NCI-H1417 treated with DMSO at 0.1 percent for 48 hours (cell line): ENCODE measurements at places on chromosomes 1 and 21.

DNA sequence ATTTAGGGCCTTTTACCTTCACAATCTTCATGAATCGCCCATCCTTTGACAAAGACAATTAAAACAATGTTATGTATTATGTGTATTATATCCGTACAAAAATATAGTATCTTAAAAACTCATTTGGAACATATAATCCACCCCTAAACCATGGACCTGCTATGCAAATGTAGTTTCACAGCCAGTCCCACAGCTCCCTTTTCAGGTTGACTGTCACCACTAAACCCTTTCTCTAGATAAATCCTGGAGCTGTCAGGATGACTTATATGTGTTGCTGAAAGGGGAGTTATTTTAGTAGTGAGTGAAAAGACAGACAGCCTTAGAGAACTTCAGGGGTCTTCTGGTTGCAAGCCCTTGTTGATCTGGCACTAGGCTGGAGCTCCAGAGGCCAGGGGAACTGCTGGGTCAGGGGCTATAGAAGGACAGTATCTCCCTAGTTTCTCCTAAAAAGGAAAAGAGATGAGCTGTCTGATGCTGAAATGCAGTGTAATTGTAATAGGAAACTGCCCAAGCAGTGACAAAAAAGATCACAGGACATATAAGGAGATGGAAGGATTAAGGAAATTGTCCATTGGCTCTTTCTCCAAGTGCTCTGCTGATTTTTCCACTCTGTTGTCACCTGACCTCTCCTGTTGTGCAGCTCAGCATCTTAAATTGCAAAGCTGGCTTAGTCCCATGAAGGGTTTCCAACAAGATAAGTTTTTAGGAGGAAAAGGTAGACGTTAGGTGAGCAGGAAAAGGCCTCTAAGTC, 127.7 kb downstream of the S1PR1 start:
- DNase-seq = no peak

- DNase-seq = no peak
These were observed 12.7 kb upstream of the IFI16 start for GRCh38 chr1:158996998-158997397.

DNA sequence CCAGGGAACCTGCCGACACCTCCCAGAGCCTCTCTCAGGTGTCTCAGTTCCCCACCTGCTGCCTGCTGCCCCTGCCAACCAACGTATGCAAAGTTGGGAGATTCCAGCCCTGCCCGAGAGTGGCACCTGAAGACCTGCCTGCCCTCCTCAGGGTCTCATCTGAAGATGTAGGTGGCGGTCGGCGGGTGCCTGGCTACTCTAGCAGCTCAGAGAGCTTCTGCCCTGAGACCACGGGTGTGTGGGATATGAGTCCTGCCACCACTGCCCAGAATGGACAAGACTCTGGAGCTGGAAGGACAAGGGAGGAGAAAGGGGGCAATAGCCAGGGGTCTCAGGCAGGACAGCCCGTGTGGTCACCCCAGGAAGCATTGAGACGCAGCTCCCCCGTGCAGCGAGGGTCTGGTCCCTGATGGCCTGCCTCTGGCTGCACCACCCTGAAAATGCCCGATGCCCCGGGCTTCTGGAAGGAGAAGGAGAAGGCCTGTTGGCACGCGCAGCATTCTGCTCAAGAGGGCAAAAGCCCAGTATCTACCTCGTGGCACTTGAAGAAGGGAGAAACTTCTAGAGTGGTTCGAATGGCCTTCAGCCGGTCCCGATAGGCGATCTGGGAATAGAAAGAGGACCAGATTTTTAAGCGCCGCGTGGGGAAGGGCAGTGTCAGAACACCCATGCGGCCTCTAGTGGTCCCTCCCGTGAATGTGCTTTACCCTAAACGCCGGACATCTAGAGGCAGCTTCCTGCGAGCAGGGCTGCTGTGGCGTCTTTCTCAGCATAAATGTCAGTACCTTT, 88.8 kb downstream of the STUM start:
- DNase-seq = no peak

DNA sequence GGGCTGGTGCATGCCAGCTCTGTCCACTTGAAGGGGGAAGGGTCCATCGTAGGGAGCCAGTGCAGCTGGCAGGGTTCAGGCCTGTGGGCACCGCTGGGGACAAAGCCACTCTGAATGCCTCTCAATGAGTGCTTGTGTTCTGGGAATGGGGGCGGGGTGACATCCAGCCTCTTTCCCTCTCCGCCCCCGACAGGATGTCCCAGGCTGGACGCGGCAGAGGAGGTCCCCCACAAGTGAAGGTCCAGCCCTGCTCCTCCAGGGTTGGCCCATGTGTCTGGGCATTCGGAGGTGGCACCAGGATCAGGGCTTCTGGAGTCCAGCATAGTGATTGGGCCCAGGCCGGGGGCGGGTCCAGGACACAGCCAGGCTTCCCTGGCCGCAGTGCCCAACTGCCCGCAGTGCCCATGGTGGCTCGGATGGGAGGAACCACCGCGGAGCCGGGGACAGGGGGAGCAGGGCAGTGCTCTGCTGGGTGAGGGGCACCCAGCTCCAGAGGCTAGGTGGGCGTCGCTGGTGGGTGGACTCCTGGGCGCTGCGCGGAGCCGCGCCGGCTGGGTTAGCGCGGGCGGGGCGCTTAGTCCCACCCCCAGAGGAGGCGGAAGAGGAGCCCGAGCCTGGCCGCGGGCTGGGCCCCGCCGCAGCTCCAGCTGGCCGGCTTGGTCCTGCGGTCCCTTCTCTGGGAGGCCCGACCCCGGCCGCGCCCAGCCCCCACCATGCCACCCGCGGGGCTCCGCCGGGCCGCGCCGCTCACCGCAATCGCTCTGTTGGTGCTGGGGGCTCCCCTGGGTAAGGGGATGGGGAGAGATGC, at the start of gene SHISA4:
Gene SHISA4, plus strand, starts transcription at position 617 of the 808 bp plus-strand sequence. Its CDS starts 97 bp downstream, at position 714.
- DNase-seq = peak; percentile 5

DNA sequence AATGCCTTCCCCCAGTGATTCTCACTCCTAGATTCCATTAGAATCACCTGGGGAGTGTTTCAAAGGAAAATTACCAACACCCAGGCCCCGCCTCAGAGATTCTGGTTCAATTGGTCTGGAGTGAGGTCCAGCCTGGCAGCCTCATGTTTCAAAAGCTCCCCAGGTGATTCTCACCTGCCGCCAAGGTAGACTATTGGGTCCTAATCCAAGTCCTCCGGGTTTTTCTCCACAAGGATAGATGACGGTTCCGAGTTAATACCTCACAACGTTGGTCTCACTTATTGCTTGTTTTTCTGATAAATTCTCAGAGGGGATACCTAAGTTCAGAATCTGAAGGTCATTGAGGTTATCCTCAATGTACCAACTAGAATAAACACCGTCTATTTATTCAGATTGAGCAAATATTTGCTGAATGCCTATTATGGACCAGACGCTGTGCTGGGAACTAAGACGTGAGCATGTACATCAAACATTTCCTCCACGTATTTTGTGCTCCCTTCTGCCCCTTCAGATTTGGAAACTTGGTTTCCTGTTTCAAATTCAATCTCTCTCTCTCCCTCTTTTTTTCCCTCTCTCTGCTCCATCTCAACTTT, 97.5 kb downstream of the SEC16B start:
- no peak for DNase-seq

- DNase-seq = no peak
These were observed 25.4 kb upstream of the MEF2D start for GRCh38 chr1:156525856-156526489.

DNA sequence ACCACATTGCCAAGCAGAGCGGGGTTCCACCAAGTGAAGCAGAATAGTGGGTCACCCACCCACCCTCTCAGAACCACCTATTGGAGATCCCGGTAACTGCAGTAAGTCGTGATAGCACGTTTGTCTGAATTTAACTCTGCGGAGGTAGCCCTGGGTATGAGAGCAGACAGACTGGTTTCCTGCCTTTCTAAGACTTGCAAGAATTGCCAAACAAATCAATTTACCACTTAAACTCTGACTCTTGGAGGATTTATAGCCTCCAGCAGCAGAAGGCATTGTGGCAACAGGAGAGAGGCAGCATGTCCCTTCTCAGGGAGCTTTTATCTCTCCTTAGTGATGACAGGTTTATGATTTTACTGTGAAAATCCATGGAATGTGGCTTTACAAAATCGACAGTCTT, 287.9 kb upstream of the FMN2 start:
- DNase-seq = no peak

- DNase-seq = peak; percentile 6
These were observed 50.7 kb downstream of the EBNA1BP2 start for GRCh38 chr1:43121256-43121900.

GRCh38 chr1:105865546-105865945, 1190.9 kb upstream of the PRMT6 start:
- no peak for DNase-seq

DNA sequence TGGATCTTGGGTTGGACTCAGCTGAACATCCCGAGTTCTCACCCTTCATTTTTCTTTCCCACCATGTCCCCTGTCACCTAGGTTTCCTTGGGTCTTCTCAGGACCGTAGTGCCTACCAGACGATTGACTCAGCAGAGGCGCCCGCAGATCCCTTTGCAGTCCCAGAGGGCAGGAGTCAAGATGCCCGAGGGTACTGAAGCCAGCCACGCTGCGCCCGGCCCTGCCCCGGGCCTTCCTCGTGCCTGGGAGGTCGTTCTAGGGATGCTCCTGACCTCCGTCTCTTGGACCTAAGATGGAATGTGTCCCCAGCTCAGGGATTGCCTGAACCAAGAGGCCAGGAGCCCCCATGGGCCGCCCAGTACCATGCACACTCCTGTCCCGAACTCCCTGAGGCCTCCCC, 12.0 kb upstream of the C1orf167 start:
- no peak for DNase-seq

GRCh38 chr1:11653101-11653860, 948 bp downstream of the FBXO2 start:
- no peak for DNase-seq

DNA sequence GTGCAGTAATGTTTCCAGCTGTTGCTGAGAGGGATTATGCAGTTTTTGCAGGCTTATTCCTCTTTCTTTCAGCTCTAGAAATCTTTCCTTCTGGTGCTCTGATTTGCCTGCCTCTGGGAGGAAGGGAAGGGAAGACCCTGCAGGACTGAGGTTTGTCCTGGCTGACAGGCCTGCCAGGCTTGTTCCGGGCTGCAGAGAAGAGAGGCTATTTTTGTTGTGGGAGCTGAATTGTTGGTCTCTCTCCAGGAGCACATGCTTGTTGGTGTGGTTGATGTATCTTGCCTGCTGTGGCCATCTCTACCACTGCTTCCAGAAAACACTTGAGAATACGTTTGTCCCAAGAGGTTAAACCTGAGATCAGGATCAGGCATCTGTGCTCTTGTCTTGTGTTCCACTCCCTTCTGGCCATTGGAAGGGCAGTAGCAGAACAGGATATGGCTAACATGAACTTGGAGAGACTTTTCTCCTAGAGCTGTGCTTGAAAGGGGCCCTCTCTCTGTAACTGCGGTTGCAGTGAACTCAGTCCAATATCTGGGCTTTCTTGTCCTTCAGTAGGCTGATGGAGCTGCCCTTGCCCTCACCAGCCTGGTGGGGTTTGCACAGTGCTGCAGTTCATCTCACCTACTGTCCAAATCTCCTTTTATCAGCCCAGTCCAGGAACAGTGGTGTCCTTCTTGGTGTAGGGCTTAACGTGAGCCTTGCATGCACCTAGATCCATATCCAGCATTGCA, 21.5 kb upstream of the SLC25A34 start:
- no peak for DNase-seq
